ENCODE measurements at places on chromosomes 6 and 20. TPM values are rescaled to one million over a fixed set of nuclear protein-coding genes. Genes with fewer than 3 reads are reported as not detected.

DNA sequence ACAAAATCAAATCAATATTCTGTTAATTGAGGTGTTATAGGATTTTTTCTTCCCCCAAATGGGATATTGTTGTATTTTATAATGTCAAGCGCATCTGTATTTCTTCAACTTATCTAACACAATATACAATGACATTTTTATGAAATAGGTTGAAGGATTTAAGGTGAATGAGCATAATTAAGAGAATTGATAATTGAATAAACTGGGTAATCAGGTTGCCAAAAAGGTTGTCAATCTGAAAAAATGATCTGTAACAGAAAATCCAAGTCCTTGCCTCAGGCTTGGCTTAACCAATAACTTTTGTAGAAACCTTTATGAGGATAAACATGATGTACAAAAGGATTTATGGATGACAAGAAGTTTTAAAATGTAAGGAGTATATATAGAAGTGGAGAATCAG, 1101.7 kb upstream of the EYS start:
- DNase-seq: no peak

Gene CLDN20
- total RNA-seq: not detected

DNA sequence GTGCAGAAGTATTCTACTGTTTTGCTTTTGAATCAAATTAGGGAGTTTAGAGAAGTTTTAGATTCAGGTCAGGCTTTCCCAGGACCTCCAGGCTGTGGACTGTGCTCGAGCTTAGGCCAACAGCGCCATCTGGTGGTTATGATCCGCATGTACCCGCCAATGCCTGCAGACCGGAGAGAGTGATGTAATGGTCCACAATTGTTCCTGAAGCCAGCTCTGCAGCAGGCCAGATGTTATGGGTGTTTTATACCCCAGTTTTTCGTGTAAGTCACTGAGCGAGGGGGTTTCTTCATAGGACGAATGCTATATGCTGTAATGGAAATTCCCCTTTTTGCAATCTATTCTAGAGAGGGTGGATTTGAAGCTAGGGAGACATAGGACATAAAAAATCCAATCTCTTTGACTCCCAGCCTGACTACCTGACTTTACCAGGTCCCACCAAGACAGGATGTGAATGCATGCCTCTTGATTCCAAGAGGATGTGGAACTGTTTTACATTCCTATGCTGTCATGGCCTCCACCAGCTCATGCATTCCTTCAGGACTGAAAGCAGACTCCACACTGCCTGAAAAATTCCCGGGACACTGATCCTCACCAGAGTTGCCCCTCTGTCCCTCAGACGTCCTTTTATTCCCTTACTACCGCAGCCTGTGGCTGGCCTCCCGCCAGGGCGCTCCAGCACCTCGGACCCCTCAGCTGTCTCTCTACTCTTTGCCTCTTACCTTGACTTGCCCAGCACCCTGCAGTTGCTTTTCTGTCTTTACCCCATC, 41.2 kb upstream of the LY86 start:
- DNase-seq: peak; percentile 91

Gene FERMT1
- 0.14 TPM for total RNA-seq

Gene PLN
- not detected for total RNA-seq

GRCh38 chr6:48087448-48087847, 23.5 kb downstream of the PTCHD4 start:
- DNase-seq: no peak

- peak; percentile 54 for DNase-seq
Observed at GRCh38 chr6:42450477-42451332, 1.0 kb downstream of the TRERF1 start.

DNA sequence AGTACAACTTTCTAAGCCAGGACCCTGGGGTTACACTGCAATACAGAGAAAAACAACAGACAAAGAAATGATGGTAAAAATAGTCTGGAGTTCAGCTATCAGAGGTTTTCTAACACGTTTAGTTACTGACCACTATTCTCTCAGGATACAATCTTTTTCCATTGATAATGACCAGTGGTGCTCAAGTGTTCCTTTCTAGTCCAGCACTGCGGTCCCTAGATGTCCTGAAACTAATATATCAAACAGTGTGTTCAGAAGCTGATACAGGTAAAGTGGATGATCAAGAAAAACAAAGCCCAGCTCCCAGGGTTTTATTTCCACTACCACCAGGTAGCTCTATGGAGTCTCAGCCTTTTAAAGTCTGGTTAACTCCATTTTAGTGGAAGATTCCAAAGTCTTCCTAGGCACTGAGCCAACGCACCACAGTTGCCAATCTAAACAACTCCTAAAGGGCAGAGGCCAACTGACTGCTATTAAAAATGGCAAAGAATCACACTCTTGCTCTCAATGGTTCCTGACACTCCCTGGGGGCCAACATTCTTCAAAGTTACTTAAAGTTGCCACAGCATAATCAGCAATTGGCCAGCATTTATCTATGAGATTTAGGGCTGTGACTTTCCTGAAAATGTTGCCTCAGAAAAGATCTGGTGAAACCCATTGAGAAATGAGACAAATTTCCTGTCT, 38.2 kb downstream of the DZANK1 start:
- no peak for DNase-seq

DNA sequence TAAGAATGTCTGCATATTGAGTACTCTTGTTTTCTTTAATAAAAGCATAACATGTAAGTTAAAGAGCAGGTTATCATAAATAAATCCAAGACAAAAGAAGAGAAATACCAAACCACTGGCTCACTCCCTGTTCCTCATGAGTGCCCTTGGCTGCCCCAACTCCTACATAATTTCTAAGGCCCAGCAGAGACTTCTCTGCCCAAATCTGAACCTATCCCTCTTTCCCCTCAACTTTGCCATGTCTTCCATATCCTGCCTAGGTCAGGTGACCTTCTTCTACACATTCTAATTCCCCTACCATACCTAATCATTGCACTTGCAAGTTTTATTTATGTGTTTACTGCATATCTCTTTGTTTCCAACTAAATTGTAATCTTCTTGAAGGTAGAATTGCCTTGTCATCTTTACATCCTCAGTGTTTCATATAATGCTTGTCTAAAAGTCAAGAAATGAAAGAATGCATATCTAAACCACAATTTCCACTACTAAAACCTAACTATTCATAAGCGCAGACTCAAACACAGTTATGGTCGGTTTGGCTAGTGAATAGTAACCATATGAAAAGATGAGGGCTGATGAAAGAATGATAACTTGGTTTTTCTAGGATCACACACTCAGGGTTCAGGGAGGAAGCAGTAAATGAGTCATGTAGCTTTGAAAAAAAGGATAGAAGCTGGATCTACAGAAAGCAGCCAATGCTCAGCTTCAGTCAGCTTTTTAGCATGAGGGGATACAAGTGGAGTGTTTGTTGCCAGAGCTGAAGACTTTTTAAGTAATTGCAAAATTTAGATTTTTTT, 53.3 kb upstream of the EYA4 start:
- DNase-seq: no peak

Gene RSPO4
- total RNA-seq: not detected

- DNase-seq: no peak
Observed at GRCh38 chr6:156977527-156978291, 200.5 kb downstream of the ARID1B start.

- DNase-seq: no peak
Observed at GRCh38 chr6:88208726-88209125, 42.6 kb upstream of the CNR1 start.

GRCh38 chr6:34890533-34890925, 1.5 kb downstream of the ANKS1A start:
- DNase-seq: no peak

Gene OTOR
- not detected for total RNA-seq

DNA sequence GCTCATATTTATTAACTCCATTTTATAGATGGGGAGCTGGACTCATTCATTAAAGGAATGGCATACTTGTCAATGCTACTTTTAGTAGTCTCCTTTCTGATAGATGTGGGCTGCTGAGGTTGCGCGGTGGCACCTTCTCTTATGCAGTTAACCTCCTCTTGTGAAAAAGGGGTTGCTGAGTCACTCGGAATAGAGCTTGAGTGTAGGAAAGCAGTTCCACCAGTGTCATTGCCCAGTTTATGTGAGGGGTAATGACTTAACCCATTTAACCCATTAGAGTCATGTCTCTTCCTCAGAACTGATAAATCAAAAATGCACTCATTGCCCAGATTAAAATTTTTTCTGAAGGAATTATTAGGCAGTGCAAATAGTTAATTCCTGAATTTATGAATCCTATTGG, 6.3 kb downstream of the MAPK14 start:
- DNase-seq: peak; percentile 71

- no peak for DNase-seq
Observed at GRCh38 chr20:40687384-40688128, 1.5 kb downstream of the MAFB start.

Gene GPR6
- total RNA-seq: not detected

DNA sequence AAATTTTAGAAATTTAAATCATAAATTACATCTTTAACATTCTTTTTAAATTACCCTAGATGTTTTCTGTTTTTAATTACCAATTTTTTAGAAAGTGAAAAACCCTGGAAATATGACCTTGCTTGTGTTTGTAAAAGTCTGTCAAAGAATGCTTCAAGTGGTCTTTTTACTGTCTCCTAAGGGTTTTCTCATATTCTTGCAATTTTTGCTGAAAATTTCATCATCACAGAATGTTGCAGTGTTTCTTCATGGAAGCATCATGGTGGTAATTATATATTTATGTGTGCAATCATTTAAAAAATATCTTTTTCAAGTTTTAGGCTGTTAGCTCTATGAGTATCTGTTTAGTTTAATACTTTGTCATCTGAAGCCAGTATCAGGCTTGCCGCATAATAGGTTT, 178.2 kb downstream of the HDGFL1 start:
- no peak for DNase-seq

Gene ZNF165
- 6.5 TPM for total RNA-seq
